ENCODE measurements at places on chromosomes 7 and 10.
A peak's percentile ranks its signal among the peaks of the same experiment; 100 is the strongest.

DNA sequence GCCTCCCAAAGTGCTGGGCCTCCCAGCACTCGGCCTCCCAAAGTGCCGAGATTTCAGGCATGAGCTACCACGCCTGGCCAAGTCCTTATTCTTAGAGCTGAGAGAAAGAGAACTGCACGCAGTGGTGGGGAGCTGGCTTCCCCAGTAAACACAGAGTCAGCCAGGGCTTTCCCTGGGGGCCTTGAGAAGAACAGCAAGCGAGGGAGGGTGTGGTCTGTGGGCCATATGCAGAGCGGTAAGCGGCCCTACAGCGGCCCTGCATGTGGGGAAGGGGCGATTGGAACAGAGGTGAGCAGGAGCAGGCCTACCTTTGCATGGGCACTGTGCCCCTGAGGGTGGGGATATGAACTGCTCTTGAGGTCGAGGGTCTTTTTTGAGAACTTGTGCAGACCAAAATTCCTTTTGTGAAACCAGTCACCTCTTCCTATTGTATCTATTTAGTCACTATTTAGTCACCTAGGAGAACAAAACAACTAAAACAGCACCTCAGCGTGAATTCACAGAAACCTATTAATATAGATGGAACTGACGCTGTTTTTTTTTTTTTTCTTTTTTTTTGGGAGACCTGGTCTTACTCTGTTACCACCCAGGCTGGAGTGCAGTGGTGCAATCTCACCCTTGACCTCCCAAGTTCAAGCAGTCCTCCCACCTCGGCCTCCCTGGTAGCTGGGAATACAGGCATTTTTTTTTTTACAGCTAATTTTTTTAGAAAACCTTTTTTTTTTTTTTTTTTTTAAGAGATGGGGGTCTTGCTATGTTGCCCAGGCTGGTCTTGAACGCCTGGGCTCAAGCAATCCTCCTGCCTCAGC lies 36.9 kb upstream of the SH2D4B start:
- DNase-seq: peak; percentile 20

DNA sequence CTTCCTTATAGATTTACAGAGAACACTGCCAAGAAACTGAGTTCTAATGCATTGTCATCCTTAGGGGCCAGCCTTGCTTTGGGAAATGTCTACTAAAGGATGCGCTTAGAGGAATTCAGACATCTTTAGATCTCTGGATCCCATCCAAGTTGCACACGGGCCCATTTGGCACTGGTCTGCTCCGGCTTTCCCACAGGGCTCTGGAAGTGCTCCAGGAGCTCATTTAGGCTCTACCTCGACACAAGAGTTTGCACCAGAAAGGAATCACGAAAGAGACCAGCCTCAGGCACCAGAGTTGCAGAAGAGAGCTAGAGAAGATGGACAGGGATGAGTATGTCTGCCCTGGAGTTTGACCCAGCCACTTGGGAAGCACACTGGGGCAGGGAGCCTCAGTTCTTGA lies 150.1 kb upstream of the TMEM72 start:
- DNase-seq: no peak

GRCh38 chr7:98963305-98963704 lies 85.0 kb downstream of the TRRAP start:
- no peak for DNase-seq

GRCh38 chr10:129945941-129946760 lies 17.9 kb downstream of the EBF3 start:
- no peak for DNase-seq

DNA sequence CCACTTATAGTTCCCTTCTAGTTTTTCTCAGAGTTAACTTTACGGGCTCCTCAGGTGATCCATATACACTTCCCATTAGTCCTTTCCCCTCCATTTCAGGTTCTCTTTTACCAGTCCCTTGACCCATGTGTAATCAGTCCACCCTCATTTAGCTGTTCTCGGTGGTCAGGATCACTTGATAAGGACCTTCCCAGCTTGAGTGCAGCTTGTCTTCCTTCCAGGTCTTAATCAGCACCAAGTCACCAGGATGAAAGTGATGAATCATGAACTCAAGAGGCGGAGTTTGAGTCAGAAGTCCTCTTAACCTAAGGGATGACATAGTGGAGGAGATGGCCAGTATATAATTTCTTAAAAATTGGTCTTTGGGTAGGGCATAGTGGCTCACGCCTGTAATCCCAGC lies 63.1 kb upstream of the CNTNAP2 start:
- no peak for DNase-seq

DNA sequence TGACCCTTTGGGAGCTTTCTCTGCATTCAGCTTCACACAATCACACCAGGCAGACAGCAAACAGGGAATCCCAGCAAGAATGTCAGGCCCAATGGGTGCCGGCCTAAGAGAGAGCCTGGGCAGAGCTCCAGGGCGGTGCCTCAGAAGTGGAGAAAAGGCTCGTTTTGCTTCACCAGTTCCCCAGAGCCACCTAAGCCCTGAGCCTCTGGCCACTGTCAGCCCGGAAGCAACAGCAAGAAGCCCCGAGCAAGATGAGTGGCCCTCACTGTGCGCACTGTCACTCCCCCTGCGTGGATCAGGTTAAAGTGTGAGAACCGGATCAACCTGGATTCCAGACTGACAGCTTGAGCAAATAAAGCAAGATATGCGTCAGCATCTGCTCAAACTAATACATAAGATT lies 14.7 kb downstream of the CNPY1 start:
- DNase-seq: peak; percentile 15

- no peak for DNase-seq
These were observed 42.9 kb downstream of the USP6NL start for GRCh38 chr10:11568578-11568977.

Data from NCI-H82 (cell line).